Stimulated activated CD8-positive, alpha-beta memory T cell treated with anti-CD3 and anti-CD28 coated beads, Interleukin-15, amount 100 ng/mL, for 24 hours (primary cell): ENCODE measurements at places on chromosomes 4 and X.

DNA sequence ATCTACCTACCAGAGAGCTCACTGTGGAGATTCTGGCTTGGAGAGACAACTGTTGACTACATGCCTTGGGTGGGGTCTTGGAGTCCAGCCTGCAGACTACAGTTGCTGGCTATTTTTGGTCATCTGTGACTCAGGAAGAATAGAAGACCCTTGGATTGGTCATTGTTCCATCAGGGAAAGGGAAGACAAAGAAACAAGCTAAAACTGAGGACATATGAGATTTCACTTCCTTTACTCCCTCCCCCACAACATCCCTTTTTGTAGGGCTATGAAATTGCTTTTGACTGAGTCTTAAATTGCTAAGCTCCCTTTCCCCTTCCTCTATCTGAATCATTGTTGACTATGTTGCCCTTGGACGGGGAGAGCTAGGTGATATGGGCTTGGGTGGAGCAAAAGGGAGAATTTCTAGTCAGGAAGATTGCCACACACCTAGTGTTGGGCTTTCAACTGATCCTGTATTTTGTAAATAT lies 11.7 kb downstream of the MSN start:
- DNase-seq, result no peak

DNA sequence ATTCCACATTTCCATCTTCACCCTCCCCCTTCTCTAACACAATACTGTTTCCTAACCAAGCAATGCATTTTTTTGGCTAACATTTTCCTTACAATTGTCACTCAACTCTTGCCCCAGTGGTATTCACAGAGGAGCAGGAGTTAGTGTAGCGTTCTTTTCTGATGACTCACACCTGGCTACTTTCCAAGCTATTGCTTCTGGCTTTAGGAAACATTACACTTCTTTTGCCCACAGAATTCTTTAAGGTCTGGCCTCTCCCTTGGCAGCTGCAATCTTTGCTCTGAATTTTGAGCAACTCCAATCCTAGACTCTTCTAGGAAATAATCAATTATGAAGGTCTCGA lies 27.5 kb upstream of the PDGFC start:
- DNase-seq, result no peak

DNA sequence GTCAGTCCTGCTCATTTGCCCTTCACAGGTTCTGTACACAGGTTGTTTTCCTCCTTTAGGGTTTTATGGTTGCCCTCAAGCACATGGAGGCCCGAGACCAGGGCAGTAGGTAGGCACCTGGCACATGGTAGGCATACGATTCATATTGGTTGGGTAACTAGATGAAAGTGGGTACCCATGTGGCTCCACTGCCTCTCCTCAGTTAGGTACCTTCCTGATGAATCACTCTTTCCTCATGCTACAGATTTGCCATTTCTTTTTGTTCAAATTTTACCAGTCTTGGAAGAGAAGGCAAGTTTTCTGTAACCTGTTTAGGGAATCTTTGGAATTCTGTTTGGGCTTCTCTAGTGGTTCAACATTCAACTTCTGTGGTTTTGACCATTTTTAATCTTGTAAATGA lies 121.3 kb downstream of the FHIP1A start:
- no peak for DNase-seq

DNA sequence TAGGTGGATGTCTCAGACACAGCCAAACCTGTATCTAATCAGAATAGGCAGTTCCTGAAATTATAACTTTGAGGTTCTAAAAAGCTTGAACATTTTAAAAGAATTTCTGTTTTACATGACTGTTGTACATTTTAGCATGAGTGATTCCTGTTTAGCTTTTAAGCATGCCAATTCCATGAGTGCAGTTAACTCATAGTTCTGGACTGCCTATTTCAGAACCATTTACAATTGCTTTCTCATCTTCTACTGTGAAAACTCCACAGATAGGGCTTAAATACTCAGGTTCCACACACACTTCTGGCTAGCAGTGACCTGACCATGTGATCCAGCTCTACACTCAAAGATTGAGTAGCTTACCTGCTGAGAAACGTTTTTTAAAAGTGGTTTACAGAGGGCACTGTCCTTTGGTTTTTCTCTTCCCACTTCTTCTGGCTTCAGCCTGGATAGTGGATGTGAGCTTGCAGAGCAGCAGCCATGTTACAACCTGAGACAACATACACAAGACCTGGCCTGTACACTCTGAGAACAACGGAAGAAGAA lies 280.8 kb downstream of the ANKRD50 start:
- no peak for DNase-seq

DNA sequence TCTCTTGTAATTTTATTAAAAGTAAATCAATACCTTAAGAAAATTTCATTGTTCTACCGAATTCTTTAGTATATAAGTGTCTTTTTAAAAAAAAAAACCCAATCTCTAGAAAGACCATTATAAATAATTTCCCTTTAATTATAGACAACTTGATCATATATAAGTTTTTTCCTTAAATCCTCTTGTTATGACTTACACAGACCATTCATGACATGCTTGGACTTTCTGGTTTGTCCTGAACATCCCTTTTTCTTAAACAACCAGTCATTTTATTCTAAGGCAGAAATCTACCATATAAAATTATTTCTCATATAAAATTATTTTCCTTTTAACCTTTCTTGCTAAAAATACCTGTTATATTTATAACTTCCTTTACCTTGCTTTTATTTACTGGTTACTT lies 15.4 kb upstream of the FHDC1 start:
- DNase-seq, result no peak

- no peak for DNase-seq
These were observed 980 bp upstream of the GIMD1 start for GRCh38 chr4:106369456-106370060.

GRCh38 chrX:136549226-136549625 lies 17.2 kb downstream of the VGLL1 start:
- DNase-seq, result no peak

- DNase-seq, result no peak
These were observed 1.6 kb downstream of the RAB33A start for GRCh38 chrX:130173190-130173895.

GRCh38 chr4:61527888-61528287 lies 327.8 kb downstream of the ADGRL3 start:
- DNase-seq, result no peak
